ENCODE measurements at places on chromosomes 5 and 9.
A peak's percentile ranks its signal among the peaks of the same experiment; 100 is the strongest.

DNA sequence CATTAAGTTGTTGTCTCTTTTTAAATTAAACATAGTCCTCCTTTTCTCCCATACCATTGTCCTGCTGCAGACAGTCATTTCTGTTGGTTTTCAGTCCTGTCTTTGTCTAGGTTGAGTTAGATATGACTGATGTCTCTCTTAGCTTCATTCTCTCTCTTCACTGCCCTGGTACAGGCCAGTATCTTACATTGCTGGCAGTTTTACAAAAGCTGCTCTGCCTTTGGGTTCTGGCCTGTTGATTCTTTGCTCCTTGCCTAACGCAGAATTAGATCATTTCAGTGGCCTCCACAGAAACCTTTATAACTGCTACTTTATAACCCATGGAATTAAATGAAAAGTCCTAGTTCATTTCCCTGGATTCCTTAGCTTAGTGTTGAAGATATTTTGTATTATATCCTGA is 33.7 kb downstream of the GPR21 start:
- DNase-seq, result no peak

GRCh38 chr5:115767424-115767823 is 49.0 kb downstream of the CDO1 start:
- no peak for DNase-seq

GRCh38 chr9:75601280-75601679 is 289.2 kb upstream of the PCSK5 start:
- DNase-seq, result no peak

GRCh38 chr5:94908889-94909480 is 290.5 kb downstream of the SLF1 start:
- DNase-seq, result peak; percentile 41

DNA sequence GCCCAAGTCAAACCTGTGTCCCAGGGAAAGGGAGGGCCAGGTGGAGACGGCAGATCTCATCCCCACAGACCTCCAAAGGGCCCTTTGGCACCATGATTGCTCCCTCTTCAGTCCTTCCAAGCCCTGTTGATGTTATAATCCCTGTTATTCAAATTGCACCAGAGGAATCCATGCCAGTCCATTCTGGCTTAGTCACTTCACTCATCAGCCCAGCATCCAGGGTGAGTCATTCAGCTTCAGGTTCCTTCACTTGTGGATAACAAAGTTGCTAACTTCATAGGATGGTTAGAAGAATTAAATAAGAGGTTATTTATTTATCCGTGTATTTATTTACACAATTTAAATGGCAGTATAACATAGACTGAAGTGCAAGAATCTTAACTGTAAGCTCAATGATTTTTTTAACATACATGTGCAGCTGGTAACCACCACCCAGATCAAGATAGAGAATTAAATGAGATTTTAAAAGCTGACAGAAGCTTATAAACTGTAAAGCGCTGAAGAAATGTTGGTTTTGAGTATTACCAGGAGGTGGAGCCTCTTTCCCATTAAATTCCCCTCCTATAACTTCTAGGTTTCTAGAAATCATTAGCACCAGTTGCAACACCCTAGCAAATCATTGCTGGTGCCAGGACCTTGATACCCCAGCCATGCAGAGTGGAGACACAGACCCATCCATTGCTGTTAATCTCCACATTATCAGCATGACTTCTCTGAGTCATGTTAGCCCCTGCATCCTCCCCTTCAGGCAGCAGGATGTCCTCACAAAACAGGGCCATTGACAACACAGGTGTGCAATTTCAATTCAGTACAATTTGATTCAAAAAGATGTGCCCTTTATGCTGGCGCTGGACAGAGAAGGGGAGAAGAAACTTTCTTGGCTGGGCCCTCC is 77.4 kb downstream of the SEC61B start:
- peak; percentile 66 for DNase-seq

- no peak for DNase-seq
Observed at GRCh38 chr5:167561796-167562195, 729.6 kb upstream of the WWC1 start.

Data from AG10803 (cell line).